ENCODE measurements at places on chromosomes 12 and 14.

GRCh38 chr14:99266181-99267178 is 5.5 kb downstream of the BCL11B start:
- no peak for DNase-seq

DNA sequence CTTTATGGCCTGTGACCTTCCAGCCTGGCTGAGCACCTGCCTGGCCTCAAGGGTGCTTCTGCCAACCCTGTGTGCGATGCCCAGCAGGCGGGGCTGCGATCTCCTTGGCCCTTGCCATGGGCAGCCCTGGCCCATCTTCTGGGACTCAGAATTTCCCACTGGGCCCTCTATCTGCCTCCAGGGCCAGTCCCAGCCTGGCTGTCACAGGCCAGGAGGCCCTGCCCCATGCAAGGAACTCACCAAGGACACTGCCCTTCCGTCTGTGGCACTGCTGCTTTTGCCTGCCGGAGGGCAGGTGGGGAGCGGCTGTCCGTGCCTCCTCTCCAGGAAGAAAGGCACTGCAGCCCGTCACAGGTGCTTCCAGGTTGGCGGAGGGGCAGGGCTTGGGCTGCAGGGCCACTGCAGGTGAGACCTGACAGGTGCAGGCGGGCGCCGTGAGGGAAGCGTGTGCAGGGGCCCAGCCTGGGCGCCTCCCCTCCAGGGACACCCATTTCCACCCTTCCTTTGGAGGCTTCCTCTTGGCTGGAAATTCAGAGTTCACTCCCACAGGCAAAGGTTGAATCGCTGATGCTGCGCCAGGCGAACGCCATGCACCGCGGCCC is 177.8 kb downstream of the KIF26A start:
- no peak for DNase-seq

GRCh38 chr12:65525491-65526141 is 247.1 kb downstream of the MSRB3 start:
- DNase-seq = no peak

GRCh38 chr12:131759176-131759575 is 48.3 kb downstream of the SFSWAP start:
- no peak for DNase-seq

- DNase-seq = no peak
These were observed 4.8 kb upstream of the DGLUCY start for GRCh38 chr14:91108941-91109611.

- DNase-seq = no peak
These were observed 727.3 kb downstream of the NRXN3 start for GRCh38 chr14:78897443-78897842.

- no peak for DNase-seq
These were observed 37.4 kb downstream of the RCOR1 start for GRCh38 chr14:102629808-102630350.

DNA sequence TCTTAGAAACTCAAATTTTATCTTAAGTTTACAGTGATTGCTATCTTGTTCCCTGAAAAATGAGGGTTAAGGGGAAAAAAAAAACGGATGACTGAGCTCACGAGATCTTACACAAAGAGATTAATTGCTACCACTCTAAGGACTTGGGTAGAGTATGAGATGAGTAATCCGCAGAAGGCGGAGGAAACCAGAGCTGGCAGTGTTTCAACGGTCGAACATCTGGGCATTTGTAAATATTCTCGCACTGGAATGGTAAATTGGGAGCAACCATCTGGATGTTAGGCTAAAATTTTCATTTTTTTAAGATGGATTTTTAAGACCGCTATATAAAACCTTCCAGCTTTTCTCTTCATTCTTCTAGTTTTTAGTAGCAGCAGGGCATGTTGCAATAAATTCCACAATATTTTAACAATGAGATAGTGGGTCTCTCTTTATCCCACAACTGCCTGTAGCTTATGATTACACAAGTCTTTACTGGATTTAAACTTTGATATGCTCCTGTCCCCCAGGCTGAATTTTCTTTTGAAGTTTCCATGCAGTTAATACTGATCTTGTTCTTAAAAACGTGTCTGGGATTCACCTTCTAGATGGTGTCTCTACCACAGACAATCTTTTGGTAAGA is 1324.1 kb downstream of the AACS start:
- no peak for DNase-seq

Measured in GOT3 (cell line).